ENCODE measurements at places on chromosomes 4 and X.

- no peak for DNase-seq
Measured at GRCh38 chrX:94854251-94854650, 1180.2 kb downstream of the FAM133A start.

DNA sequence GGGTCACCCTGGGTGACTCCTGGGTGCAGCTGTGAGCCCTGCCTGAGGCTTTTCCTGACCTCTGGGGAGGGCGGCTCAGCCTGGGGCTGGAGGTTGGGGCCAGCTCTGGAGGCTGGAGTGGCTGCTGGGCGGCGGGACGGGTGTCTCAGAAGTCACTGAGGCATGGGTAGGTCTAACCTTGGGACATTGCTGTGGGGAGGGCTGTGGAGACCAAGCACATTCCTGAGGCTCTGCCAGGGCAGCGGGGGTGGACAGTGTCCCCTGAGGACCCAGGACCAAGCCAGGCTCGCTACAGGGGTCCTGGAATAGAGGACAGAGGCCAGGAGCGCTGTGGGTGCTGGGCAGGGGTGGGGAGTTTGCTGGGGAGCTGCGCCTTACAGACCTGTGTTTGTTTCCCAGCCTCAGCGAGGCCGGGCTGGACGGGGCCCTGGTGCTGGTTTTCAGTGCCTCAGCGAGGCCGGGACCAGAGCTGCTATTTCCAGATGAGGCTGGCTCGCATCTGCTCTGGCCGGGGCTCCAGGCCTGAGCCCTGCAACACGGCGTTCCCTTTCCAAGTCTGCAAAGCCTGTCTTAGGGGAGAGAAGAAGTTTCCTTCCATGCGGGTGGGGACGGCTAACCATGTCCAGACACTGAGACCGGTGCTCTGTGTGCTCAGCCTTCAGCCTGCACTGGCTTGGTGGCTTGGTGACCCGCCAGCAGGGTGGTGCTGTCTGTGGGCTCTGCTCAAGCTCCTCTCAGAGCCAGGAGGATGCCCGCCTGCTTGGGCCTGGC lies 3.0 kb upstream of the SLC25A6 start:
- no peak for DNase-seq

DNA sequence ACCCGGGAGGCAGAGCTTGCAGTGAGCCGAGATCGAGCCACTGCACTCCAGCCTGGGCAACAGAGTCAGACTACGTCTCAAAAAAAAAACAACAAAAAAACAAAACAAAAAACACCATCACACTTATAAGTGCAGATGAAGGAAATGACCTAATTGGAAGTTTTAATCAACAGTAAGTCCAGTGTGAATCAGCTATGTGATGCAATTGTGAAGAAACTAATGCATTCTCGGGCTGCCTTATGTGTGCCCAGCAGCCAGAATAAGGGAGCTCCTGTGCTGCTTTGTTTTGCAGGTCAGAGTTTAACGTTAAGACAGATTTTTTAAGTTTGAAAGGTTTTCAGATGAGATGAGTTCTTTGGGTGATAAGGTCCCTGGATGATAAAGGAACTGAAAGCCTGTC lies 10.8 kb downstream of the DAPP1 start:
- DNase-seq: no peak

DNA sequence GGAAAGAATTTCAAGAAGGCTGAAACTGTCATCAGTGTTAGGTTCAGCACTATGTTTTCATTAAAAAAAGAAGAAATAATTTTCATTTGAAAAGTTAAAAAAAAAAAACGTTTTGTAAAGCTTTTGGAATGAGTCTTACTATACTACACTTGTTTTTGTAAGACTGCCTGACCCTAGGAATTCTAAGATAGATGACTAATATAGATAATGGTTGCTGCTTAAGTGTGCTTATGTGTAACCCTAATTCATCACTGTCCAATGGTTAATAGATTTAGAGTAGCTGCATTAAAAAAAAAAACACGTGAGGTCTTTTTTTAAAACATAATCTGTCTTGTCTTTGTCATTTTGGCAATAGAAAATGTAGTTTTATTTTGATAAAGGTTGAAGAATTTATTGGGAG lies 323.2 kb downstream of the IL1RAPL1 start:
- no peak for DNase-seq

DNA sequence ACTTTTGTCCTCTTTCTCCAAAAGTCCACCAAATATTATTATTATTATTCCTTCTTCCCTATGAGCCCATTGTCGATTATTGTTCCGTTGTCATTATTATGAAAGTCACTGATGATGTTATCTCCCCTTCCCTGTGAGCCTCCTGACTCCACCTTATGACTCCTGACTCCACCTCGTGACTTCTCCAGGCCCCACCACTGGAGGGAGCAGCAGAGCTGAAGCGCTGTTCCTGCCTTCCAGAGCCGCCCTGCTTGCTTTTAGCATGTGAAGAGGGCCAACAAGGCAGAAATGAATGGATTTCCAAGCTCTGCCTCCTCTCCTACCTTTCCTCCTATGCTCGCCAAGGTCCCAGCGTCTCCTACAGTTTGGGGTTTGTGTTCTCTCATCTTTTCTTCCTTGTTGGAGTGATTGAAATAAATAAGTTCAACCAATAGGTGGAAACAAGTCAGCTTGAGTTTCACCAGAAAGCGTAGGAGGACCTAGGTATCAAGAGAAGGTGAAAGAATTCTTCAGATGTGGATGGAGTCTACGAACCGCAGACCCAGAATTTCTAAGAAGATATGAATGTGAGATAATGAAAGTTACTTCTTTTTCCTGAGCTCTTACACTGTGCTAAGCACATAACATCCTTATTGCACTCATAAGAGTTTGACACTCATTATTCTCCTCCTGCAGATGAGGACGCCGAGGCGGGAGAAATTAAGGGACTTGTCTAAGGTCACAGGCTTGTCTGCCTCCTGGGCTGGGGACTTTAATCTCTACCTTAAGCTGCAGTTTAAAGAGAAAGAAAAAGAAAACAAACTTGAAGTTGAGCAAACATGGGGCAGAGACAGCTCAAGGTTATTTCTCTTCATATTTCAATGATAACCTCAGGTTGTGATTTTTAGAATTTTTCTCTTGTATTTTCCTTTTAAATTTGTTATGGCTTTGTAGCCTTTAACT lies 26.1 kb downstream of the IGSF1 start:
- DNase-seq: peak; percentile 12

DNA sequence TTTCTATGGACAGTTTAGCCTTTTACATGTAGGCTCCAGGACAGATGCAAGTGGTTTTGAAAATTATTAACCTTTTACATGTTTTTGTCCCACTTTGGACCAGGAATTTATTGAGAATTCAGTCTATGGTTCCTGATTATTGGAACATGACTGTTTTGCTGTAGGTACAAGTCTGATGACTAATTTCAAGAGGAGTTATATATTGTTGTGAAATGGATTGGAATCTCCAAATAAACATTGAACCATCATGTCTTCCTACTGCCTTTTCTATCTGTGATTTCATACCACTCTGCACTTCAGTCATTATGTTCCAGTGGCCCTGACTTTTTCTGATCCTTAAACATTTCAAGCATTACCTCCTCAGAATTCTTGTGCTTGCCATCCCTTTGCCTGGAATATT lies 35.9 kb downstream of the TBC1D19 start:
- no peak for DNase-seq

GRCh38 chrX:110125446-110126162 lies 122.7 kb downstream of the TMEM164 start:
- DNase-seq: no peak

GRCh38 chrX:15464704-15465103 lies 28.4 kb downstream of the PIR start:
- no peak for DNase-seq

GRCh38 chr4:174714393-174715211 lies 114.4 kb downstream of the GLRA3 start:
- peak; percentile 73 for DNase-seq

DNA sequence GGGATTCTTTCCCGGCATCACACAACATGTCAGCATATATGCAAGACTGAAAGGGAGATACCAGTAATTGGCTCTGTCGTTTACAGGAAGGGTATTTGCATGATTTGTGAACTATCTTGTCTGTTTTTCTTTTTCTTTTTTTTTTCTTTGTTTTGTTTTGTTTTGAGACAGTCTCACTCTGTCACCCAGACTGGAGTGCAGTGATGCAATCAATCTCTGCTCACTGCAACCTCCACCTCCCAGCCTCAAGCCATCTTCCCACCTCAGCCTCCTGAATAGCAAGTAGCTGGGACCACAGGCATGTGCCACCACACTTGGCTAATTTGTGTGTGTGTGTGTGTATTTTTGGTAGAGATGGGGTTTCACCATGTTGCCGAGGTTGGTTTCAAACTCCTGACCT lies 262.7 kb upstream of the F9 start:
- no peak for DNase-seq
